ENCODE measurements at places on chromosomes 6 and 20. TPM values are rescaled to one million over a fixed set of nuclear protein-coding genes. Genes with fewer than 3 reads are reported as not detected.

GRCh38 chr20:36873498-36874189, 2.3 kb upstream of the TLDC2 start:
- peak; percentile 39 for DNase-seq
- H3K4me3 ChIP-seq = no peak overlapping the region
- no peaks in the 10 kb centered on the region for H3K27me3 ChIP-seq
- H3K27ac ChIP-seq = no peak overlapping the region

GRCh38 chr6:169162752-169163407, 90.8 kb downstream of the THBS2 start:
- no peaks in the 10 kb centered on the region for H3K27me3 ChIP-seq
- no peaks in the 10 kb centered on the region for H3K4me1 ChIP-seq
- H3K27ac ChIP-seq = no peak overlapping the region
- peak; percentile 3 for DNase-seq
- no peaks in the 10 kb centered on the region for H3K36me3 ChIP-seq

DNA sequence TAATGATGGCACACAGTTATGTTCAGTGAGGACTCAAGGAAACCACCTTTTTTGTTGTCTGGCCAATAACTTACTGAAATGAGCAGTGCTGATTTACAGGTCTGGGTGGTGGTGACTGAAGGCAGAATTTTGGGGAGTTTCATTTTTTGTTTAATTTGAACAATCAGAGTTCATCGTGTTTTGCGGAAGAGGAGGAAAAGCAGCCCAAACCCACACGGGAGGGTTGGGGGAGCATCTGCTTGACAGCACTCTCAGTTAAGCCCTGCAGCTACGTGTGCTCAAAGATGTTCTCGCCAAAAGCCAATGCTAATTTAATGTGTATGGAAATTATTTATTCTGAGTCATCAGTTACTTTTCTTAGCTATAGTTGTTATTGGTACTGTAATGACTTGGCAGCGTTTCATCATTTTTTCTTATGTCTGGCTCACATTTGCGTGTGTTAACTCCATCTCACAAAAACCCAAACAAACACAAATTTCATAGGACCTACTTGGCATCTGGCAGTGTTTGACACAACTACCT, 89.2 kb downstream of the UST start:
- no peaks in the 10 kb centered on the region for H3K36me3 ChIP-seq
- H3K27me3 ChIP-seq = no peaks in the 10 kb centered on the region
- no peak for DNase-seq
- H3K4me3 ChIP-seq = no peak overlapping the region

- H3K4me3 ChIP-seq = no peak overlapping the region
- no peak for DNase-seq
- H3K4me1 ChIP-seq = peaks cover 6% of the 10 kb centered on the region
- no peaks in the 10 kb centered on the region for H3K36me3 ChIP-seq
- H3K27ac ChIP-seq = no peak overlapping the region
- H3K27me3 ChIP-seq = peaks cover 24% of the 10 kb centered on the region
These were observed 3.8 kb downstream of the TRIM15 start for GRCh38 chr6:30167101-30167500.

DNA sequence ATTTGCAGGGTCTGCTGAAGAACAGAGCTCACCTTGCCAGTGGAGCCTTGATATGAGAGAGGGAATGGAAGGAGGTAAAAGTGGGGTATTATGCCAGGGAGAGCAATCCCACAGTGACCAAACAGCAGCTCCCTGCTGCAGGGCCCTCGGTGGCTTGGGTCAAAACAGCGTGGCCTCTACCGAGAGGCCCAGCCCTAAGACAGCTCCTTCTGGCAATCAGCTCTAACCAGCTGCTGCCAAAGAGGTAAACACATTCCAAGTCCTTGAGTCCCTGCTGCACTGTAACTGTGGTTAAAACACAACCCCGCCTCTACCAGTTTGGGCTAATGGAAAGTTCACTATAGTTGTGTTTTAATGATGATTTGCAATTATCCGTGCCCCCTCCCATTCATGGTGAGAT, 1.4 kb upstream of the DAAM2 start:
- H3K36me3 ChIP-seq = no peaks in the 10 kb centered on the region
- no peaks in the 10 kb centered on the region for H3K4me1 ChIP-seq
- H3K27ac ChIP-seq = no peak overlapping the region
- H3K27me3 ChIP-seq = peaks cover 38% of the 10 kb centered on the region

- H3K36me3 ChIP-seq = peaks cover 37% of the 10 kb centered on the region
- no peak for DNase-seq
- no peak overlapping the region for H3K27ac ChIP-seq
- H3K4me1 ChIP-seq = no peaks in the 10 kb centered on the region
These were observed 54.6 kb downstream of the B4GALT5 start for GRCh38 chr20:49659056-49659455.

- H3K36me3 ChIP-seq = no peaks in the 10 kb centered on the region
- H3K4me3 ChIP-seq = no peak overlapping the region
- DNase-seq = no peak
- no peaks in the 10 kb centered on the region for H3K4me1 ChIP-seq
These were observed 42.5 kb downstream of the ID4 start for GRCh38 chr6:19879663-19880062.

DNA sequence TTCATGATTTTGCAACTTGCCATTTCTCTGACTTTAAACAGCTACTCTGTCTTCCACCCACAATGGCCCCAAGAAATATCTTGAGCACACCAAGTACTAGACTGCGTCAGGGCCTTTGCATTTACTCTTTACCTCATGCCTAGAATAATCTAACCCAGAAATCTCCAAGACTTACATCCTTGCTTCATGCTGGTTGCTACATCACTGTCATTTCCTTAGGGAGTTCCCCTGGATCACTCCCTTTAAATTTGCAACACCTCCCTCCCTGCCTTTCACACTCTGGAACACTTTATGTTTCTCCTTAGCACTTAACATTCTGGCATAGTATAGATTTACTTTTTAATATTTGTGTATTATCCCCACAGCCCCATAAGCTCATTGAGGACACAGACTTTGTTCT, 4.9 kb upstream of the ELOVL5 start:
- no peak overlapping the region for H3K4me3 ChIP-seq
- no peaks in the 10 kb centered on the region for H3K27me3 ChIP-seq
- DNase-seq = no peak

DNA sequence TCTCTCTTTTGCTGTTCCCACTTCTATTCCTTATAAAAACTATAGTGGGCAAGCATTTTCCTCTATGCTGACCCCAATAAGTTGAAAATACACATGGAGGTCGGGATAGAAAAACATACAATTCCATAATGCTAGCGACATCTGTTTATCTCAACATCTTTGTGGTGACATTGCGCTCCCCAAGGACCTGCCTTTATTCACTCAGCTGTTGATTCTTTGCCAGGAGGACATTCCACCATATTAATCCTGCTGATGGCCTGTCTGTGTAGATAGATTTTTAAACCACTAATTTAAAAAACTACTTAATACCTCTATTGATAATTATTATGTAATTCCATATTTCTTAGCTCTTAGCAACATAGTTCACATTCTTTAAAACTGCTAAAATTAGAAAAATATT, 555.3 kb upstream of the MAP3K7 start:
- peaks cover 22% of the 10 kb centered on the region for H3K4me1 ChIP-seq
- no peak for DNase-seq

DNA sequence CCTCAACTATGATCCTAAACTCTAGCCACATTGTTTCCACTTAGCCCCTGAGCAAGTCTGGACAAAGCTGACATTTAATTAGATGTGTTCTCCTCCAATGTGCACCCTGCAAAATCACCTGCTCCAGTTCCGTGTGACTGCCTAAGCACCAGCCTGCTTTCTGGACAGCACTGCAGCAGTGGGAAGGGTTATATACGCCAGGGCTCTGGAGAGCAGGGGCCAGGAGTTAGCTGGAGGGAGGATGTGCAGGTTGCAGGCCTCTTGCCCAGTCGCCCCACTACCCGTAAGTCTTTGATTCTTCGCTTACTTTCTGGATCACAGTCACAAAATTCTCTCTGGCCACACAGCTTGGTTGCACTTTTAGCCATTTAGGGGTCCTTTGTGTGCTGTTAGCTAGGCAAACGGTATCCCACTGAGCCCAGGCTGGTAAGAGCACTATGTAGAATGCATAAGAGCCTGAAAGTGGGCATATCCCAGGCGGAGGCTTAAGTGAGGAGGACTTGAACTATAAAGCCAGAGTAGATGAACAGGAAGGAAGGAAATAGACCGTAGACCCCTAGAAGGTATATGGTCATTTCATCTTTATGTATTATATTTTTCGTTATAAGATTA, 10.7 kb upstream of the PLEKHG1 start:
- no peaks in the 10 kb centered on the region for H3K36me3 ChIP-seq
- H3K4me3 ChIP-seq = no peak overlapping the region

DNA sequence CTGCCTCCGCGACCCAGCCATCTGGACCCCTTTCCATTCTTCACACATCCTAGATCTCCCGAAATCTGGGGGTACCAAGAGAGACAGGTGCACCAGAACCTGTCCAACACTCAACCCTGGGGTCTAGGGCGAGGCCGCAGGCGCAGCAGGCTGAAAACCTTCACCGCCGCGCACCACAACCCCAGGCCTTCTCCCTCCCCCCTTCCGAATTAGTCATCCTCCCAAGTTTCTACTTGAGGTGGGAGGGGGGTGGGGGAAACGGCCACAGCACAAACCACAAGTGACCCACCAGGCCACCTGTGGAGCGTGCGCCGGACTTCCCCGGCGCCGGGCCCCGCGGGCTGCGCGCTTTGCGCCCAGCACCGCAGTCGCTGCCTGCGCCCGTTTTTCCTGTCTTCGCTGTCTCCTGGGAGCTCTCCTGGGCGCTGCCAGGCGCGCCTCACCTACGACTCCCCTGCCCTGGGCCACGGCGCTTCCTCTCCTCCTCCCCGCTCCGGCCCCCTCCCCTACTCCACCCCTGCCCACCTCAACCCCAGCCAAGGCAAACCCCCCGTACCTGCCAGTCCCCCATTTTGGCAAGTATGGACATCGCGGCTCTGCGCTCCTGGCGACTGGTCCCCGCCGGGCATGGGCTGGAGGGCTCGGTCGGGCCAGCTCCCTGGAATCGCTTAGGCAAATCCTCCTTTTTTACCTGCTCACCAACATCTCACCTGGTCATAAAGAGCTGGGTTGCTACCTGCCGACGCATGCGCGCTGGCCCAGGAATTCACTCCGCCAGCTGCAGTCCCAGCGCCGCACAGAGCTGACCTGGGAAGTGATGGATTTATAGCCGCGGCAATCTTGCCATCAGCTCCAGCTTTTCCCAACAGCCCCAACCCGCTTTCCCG, 4.2 kb upstream of the TFAP2A start:
- H3K4me3 ChIP-seq = no peak overlapping the region
- H3K27ac ChIP-seq = no peak overlapping the region
- no peaks in the 10 kb centered on the region for H3K36me3 ChIP-seq
- H3K4me1 ChIP-seq = peaks cover 22% of the 10 kb centered on the region
- peaks cover 100% of the 10 kb centered on the region for H3K27me3 ChIP-seq

GRCh38 chr6:136180704-136181511, 69.2 kb downstream of the MTFR2 start:
- no peaks in the 10 kb centered on the region for H3K36me3 ChIP-seq
- H3K27me3 ChIP-seq = no peaks in the 10 kb centered on the region
- H3K27ac ChIP-seq = no peak overlapping the region
- no peak overlapping the region for H3K4me3 ChIP-seq

DNA sequence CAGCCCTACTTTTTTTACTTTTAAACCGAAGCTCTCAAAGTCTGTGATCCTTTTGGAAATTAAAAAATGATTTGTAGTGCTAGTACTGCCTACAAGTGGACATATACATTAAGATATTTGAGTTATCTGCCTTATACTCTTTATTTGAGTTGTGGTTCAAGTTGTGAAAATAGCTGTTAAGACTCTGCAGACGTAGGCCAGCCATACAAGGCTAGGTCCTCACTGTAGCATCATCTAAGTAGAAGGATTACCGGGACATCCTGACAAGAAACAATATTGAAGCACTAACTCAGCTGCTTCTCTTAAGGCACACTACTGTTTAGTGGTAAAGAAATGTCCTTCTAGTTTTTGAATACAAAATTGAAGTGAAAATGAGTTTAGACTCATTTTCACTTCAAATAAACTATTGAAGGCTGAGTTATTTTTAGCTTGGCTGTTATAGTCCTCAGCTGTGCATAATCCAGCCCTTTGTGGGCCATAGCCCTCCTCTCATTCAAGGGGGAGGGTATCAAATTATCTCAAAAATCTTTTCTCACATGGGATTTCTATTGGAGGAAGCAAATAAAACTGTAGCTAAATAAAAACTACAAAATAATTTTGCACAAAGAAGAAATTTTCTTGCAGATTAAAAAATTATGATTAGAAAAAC, 68.1 kb downstream of the JAG1 start:
- no peak overlapping the region for H3K4me3 ChIP-seq
- H3K27me3 ChIP-seq = no peaks in the 10 kb centered on the region
- H3K4me1 ChIP-seq = no peaks in the 10 kb centered on the region
- H3K36me3 ChIP-seq = peaks cover 54% of the 10 kb centered on the region
- H3K27ac ChIP-seq = no peak overlapping the region
- DNase-seq = no peak

GRCh38 chr6:85775883-85776282, 133.2 kb upstream of the SYNCRIP start:
- H3K36me3 ChIP-seq = no peaks in the 10 kb centered on the region
- DNase-seq = no peak
- H3K4me1 ChIP-seq = no peaks in the 10 kb centered on the region
- H3K27me3 ChIP-seq = no peaks in the 10 kb centered on the region
- H3K4me3 ChIP-seq = no peak overlapping the region

MICB gene
- polyA plus RNA-seq = 34.9 TPM

CCM2L gene
- polyA plus RNA-seq = not detected

WFDC10B gene
- polyA plus RNA-seq = not detected

RNGTT gene
- 8.6 TPM for polyA plus RNA-seq

VWA7 gene
- polyA plus RNA-seq = not detected

HUS1B gene
- polyA plus RNA-seq = 0.23 TPM

PTPRA gene
- polyA plus RNA-seq = 25.7 TPM

SLC35D3 gene
- not detected for polyA plus RNA-seq

POU5F1 gene
- polyA plus RNA-seq = not detected

DEFB129 gene
- polyA plus RNA-seq = not detected

DYNLT2 gene
- 0.43 TPM for polyA plus RNA-seq

LY6G6D gene
- not detected for polyA plus RNA-seq

ANKRD66 gene
- not detected for polyA plus RNA-seq

Measured in CD14-positive monocyte (primary cell).